ENCODE measurements at places on chromosomes 5 and 9.

DNA sequence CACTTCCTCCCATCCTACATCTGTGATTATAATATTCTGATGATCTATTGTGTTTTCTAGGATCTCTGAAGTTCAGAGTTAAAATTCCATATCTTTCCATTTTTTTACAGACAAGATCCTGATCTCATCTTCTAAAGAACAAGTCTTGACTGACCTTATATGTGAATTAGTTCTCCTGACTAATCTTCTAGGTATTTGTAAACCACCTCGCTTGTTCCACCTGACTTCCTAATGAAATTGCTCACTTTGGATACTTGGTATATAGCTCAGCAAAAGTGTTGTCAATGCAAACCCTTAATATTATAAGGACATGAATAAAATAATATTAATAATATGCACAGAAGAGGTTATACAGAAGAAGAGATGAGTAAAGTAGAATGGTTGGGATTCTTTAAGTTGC lies 68.2 kb upstream of the NR4A3 start:
- DNase-seq, result no peak

- no peak for DNase-seq
Measured at GRCh38 chr9:18071651-18072060, 402.3 kb upstream of the ADAMTSL1 start.

DNA sequence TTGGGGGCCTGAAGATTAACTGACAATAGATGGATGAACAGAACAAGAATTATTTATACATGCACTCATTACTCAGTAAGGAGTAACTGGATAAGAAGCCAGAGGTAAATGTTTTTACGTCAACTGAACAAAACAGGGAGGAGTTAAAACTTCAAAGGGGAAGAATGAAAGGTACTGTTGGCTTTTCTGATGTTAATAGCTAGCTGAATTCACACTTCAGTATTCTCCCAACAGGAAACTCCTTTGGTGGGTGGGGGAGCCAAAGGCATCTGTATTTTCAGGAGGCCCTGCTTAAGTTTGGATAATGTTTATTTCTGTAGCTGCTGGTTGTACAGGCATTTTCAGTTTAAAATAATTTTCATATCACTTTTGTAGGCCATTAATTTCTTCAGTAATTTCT lies 23.2 kb upstream of the RFK start:
- DNase-seq, result no peak

DNA sequence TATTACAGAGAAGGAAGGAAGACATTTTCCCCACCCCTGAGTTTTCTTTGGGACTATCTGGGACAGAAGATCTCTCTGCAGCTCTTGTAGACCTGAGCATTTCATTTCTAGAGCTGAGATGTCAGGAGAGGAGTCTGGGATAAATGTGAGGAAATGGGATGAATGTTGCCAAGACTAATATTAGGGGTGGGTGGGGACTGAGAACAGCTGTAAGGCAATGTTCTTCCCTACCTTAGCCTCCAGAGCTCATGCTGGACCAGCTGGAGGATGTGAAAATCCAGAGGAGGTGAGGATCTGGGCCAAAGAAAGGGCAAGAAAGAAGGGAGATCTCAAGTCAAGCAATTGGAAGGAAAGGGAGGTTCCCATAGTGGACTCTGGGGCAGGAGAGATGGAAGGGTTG lies 23.1 kb upstream of the FOXD1 start:
- no peak for DNase-seq

GRCh38 chr5:175800656-175801081 lies 70.7 kb upstream of the CPLX2 start:
- no peak for DNase-seq

DNA sequence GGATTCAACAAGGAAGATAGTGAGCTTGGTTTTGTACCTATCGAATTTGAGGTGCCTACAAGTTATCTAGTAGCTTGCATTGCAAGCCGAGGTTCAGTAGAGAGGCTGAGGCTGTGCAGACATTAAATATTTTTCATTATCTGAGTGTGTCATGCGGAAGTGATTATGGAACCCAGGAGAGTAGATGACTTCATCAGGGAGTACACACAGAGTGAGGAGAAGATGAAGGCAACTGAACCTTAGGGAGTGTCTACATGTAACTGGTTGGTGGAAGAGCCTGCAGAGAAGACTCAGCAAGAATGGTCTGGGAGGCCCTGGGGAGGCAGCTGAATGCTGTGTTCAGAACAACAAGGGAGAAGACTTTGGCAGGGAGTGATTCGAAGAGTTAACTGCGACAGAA lies 393.9 kb downstream of the ARHGEF28 start:
- no peak for DNase-seq

- no peak for DNase-seq
Measured at GRCh38 chr5:160452036-160452435, 30.4 kb downstream of the PTTG1 start.

GRCh38 chr5:78761840-78762239 lies 113.3 kb upstream of the LHFPL2 start:
- DNase-seq, result no peak

DNA sequence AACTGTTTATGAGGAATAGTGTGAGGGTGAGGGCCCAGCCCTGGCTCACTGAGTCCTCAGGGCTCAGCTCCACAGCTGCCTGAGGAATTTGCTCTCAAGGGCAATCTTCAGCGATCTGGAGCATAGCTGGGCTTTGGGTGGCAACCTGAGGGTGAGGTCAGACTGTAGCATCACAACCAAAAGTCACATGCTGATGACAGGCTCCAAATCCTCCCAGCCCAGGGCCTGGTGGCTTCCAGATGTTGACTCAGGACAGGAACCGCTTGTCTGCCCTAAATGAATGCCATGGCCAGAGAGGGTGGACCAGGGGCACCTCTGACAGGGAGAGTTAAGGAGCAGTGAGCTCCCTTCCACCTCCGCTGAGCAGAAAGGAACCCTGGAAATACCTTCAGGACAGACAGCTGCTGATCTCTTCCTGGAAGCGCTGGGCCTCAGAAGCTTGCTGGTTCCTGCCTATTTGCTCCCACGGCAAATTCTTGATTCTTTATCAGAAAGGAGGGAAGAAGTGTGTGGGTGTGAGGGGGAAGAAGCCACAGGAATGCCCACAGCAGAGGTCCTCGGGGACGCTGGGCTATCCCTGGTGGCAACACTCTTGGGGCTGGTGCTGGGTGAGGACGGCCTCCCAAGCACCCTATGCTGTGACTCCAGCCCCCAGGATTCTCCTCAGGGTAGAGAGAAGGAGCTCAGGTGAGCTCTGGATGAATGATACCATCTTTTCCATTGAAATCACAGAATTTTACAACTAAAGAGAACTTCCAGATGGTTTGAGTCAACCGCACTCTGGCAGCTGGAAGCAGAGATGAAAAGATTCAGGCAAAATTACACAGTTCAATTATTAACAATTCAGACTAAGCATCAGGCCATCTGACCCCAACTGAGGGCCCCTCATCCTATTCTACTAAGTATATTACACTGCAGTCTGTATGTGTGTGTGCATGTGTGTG lies 13.8 kb upstream of the CTSL start:
- DNase-seq, result no peak

GRCh38 chr5:2023196-2023595 lies 140.5 kb upstream of the IRX4 start:
- DNase-seq, result no peak

DNA sequence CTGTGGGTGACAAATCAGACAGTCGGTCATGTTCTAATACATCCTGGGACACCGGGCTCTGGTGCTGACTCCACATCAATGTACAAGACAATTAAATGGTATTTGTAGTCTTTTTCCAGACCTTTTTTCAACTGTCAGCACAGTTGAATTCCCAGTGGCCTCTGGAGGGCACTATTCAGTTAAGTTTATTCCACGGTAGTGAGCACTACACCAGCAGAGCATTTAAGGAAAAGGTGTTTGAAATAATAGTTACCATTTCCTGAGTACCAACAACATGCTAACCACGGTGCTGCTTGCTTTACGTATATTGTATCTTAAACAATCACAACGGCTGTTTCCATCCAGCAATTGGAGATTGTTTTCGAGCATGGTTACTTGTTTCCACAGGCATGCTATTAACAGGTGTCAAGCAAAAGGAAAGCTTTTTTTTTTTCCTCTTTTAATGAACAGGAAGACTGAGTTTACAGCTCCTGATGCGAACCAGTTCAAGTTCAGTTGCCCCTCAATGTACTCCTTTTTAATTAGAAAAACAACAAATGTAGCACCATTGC lies 186.7 kb downstream of the PDZD2 start:
- no peak for DNase-seq

DNA sequence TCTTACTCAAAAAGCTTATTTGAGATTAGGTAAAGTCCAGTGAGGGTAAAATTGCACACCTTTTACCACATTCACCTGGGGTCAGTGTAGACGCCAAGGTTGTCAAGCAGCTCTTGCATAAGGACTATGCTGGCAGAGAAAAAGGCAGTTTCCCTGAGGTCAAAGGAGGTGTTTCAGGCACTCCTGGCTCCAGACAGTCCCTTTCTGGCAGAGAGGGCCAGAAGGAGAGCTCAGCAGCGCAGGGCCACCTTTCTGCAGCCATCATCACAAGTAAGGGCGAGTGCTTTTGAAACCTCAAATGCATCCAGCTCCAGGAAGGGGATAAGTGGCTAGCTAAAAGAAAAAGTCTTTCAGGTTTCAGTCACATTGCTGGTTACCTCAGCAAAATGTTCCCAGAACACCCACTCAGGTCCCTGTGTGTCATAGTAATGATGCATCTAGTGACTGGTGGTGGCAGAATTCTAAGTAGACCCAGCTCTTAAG lies 16.7 kb upstream of the IL13 start:
- DNase-seq, result no peak

DNA sequence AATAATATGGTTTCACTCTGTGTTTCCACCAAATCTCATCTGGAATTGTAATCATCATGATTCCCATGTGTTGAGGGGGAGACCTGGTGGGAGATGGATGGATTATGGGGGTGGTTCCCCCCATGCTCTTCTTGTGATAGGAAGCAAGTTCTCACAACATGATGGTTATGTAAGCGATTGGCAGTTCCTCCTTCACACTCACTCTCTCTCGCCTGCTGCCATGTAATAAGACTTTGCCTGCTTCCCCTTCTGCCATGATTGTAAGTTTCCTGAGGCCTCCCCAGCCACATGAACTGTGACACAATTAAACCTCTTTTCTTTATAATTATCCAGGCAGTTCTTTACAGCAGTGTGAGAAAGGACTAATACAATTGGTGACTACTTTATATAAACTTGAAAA lies 48.4 kb downstream of the PTBP3 start:
- no peak for DNase-seq

DNA sequence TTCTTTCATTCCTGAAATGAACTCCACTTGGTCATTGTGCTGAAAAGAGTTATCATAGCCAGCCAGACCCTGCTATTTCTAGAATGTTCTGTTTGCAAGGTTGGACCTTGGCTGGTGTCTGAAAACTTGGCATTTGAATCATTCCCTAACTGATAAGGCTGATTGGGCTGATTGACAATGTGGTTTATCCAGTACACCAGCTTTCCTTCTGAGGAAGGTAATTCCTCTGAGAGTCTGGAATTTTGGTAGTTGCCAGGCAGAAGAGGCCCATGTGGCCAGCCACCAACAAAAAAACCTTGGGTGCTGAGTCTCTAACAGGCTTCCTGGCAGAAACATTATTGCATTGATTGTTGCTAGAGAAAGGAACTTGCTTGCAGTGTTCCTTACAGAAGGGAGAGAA lies 15.3 kb downstream of the SEC61B start:
- DNase-seq, result no peak

DNA sequence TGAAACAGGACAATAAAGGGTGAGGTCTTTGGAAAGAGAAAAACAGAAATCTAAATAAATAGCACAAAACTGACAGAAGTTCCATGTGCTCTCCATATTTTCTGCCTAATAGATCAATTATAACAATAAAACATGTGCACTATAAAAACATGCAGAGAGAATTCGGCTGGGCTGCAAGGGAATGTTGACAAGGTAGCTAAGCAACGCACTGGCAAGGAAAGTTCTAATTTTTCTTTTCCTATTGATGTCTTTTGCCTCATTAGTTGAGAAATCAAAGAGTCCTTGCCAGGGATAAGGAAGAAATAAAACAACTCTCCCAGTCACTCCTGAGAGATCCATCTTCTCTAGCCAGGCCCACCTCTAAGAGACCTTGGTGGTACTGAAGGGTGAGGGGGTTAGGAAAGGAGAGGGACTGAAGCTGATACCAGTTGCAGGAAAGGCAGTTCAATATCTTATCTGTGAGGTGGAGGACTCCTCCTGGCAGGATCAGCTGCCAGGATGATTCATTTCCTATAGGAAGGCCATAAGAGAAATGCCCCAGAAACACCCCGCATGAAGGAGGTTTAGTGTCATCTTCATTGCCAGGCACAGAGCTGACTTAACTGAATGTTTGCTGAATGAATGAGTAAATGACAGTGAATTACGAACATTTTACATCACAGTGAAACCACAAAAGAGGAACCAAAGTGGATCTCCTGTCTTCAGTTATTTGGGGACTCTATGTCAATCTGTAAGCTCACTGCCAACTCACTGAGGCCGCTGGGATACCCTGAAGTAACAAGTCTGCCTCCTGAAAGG lies 63.7 kb upstream of the IFNK start:
- DNase-seq, result no peak

GRCh38 chr9:71636143-71636839 lies 132.0 kb downstream of the CEMIP2 start:
- no peak for DNase-seq

- DNase-seq, result no peak
Measured at GRCh38 chr9:73575101-73576060, 423.7 kb downstream of the ANXA1 start.

DNA sequence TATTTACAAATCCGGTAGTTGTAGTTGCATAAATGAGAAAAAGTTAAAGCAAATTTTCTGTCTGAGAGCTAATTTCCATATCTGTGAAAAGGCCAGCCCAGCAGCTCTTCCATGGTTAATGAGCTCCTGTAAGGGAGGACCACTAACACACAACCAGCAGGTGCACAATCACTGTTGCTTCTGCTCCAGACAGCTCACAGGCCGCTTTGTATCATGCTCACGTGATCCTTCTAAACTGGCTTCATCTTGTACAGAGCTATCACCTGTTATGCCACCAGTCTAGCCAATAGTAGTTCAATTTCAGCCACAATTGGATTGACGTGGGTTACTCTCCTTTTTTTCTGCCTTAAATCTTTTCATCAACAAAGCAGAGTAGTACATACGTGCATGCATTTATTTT lies 38.3 kb upstream of the FBXL17 start:
- DNase-seq, result no peak

All from cortex of kidney (tissue), 1 donor.